Nephron progenitor cell (in vitro differentiated cells): ENCODE measurements at places on chromosomes 6 and 20.
A peak's percentile ranks its signal among the peaks of the same experiment; 100 is the strongest.

DNA sequence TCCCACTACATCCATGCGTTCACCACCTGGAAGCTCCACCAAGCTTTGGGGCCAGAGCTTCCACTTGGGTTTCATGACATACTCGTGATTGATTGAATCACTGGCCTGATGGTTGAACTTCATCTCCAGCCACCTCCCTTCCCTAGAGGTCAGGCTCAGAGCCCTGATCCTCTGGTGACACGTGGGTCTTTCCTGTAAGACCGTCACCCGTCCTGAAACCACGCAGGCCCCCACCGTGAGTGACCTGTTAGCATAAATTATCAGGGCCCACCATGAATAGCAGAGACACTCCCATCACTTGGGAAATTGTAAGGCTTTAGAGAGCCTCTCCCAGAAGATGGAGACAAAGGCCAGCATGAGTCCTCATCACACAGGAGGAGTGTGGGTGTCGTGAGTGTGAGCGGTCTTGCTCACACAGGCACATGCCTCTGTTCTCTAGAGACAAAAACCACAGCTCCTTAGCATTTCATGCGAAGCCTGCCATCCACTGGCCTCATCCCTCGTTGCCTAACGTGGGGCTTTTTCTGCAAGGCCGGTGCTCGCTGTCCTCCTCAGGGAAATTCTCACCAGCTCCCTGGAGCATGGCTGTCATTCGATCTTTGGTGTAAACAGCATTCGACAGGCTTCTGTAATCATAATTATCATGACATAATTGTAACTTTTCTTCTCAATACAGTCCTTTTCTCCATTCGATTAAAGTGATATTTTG, 65.1 kb upstream of the DUSP22 start:
- no peak for DNase-seq

DNA sequence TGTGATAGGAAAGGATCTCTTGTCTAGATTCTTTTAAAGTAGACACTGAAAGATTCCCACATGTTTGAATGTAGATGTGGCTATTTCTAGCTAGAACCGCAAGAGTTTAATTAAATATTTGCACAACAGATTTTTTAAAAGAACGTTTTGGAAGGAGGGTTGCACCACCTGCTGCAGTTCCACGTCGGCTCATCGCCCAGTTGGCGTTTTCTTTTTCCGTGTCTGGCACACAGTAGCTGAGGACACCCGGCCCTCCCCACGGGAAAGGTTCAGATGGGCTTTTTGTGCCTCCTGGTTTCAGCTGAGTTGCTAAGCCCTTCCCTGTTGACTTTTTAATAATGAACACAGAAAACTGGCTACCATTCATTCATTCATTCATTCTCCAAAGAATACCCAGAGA, 41.8 kb upstream of the DOK5 start:
- DNase-seq, result no peak

GRCh38 chr6:96015518-96016333, at the start of gene FUT9:
FUT9 (plus strand) TSS chr6:96015974; CDS start chr6:96203156, 187,182 bp downstream.
- peak; percentile 76 for DNase-seq

- no peak for DNase-seq
Measured at GRCh38 chr6:140830666-140831065, 1302.1 kb upstream of the GJE1 start.

DNA sequence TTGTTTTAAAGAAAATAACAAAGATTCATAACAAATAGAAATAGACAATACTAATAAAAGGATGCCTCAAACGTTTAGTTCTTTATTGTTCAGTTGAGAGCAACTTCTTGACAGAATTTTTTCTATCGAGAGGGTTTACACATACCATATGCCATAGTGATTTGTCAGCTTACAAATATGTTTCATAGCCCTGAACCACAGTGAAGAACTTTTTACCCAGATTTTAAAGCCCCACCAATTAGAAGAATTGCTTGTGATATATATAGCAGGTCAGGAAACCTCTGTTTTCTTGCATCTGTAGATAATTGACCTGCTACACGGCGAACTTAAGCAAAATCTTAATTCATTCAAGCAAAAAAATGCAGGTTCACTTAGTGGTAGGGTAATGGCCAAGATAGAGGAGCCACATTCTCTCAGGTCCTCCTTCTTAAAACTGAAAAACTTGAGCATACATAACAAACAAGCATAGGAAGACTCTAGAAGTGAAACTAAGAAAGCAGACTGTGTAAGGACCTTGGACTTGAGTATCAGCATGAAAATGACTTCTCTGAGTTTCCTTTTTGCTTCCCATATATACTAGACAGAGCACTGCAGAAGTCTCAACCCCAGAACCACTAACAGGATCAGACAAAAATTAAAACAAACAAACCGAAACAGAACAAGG, 39.5 kb downstream of the CRISP1 start:
- no peak for DNase-seq

GRCh38 chr6:124530926-124531325, 431.3 kb upstream of the RNF217 start:
- DNase-seq, result no peak

- no peak for DNase-seq
Measured at GRCh38 chr20:42945234-42945994, 244.3 kb downstream of the PTPRT start.

GRCh38 chr6:108697561-108698161, 136.9 kb downstream of the FOXO3 start:
- no peak for DNase-seq

DNA sequence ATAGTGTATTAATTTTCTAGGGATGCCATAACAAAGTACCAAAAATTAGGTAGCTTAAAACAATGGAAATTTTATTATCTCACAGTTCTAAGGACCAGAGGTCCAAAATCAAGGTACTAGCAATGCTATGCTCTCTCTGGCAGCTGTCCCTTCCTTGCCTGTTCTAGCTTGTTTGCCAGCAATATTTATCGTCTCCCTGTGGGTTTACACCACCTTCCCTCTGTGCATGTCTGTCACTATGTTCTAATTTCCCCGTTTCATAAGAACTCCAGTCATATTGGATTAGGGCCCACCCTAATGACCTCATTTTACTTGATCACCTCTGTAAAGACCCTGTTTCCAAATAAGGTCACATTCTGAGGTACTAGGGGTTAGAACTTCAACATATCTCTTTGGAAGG, 217.2 kb downstream of the IBTK start:
- DNase-seq, result no peak

DNA sequence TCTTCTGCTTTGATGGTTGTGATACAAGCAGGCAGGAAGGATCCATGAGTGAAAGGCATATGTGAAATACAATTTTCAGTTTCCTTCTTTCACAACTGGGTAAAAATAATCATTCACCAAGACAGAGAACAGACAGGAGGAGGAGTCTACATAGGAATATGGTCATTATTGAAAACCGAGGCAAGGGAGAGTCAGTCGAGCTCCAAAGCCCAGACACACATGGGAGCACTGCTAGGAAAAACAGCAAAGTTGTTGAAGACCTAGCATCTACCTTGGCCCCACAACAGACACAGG, 260.6 kb downstream of the ERMARD start:
- DNase-seq, result no peak

GRCh38 chr6:117687021-117687648, 11.9 kb downstream of the NUS1 start:
- no peak for DNase-seq

GRCh38 chr20:50124496-50124895, 11.5 kb upstream of the UBE2V1 start:
- DNase-seq, result no peak

GRCh38 chr20:1204113-1204512, 859 bp downstream of the C20orf202 start:
- DNase-seq, result no peak

DNA sequence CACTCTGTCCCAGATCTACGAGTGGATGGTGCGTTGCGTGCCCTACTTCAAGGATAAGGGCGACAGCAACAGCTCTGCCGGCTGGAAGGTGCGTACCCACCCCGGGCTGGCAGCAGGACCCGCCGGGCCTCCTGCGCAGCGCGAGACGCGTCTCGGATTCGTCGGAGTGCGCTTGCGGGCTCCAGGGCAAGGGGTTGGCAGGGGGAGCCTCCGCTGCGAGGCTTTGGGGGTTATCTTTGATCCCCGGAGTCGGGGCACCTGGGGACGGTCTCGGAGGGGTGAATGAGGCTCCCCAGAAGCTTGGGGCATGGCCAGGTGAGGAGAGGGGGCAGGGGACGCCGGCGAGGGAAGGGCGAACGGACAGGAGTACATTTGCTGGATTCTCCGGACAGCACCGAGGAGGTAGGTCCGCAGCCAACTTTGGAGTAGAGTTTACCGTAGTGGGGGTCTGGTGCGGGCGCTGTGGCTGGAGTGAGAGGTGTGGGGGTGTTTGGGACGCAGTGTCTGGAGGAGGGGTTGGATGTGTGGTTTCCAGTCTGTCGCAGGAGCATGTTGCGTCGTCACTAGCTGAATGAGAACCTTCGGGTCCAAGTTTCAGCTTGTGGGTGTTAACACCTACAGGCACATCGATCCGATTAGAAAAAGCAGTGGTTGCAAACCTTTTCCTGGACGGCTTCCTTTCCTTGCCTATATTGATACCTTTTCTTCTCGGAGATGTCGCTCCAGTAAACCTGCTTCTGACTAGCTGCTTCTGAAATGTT, 1.2 kb downstream of the FOXO3 start:
- DNase-seq, result peak; percentile 47
